ENCODE measurements at places on chromosomes 4 and X. TPM values are rescaled to one million over a fixed set of nuclear protein-coding genes. Genes with fewer than 3 reads are reported as not detected.

The DNAJB14 gene
- 50.1 TPM for total RNA-seq

The FGA gene
- not detected for total RNA-seq

The TACC3 gene
- total RNA-seq, result 19.5 TPM

The TKTL1 gene
- total RNA-seq, result not detected

The GLUD2 gene
- total RNA-seq, result 1.3 TPM

The HERC6 gene
- 6.7 TPM for total RNA-seq

The SSX1 gene
- not detected for total RNA-seq

The GAR1 gene
- total RNA-seq, result 7.9 TPM

The RAB39B gene
- 0.10 TPM for total RNA-seq

The LINC00632 gene
- total RNA-seq, result under 0.01 TPM

The FAM53A gene
- total RNA-seq, result 3.6 TPM
